GM23338 (cell line): ENCODE measurements at places on chromosomes 1 and 21. TPM values are rescaled to one million over a fixed set of nuclear protein-coding genes. Genes with fewer than 3 reads are reported as not detected.

- peak; percentile 47 for DNase-seq
These were observed 103.3 kb upstream of the SLC45A1 start for GRCh38 chr1:8214501-8215173.

GRCh38 chr1:26284597-26285347 is 4.9 kb downstream of the SH3BGRL3 start:
- peak; percentile 88 for DNase-seq

ARTN gene
- 10.4 and 35.7 TPM in 2 replicates for total RNA-seq

RBP7 gene
- 3.2 and 11.7 TPM in 2 replicates for total RNA-seq

ITLN2 gene
- total RNA-seq, result 7.0 and 12.8 TPM in 2 replicates

GJB3 gene
- total RNA-seq, result 0.31 and 0.50 TPM in 2 replicates

DNA sequence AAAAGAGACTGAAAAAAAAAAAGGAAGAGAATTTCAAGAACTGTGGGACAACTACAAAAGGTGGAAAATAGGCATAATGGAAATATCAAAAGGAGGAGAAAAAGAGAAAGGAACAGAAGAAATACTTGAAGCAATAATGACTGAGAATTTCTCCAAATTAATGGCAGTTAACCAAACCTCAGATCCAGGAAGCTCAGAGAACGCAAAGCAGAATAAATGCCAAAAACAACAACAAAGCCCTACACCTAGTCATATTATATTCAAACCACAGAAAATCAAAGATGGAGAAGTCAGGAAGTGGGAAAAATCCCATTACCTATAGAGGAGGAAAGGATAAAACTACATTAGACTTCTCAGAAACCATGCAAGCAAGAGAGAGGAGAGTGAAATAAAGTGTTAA is 20.7 kb upstream of the AHCYL1 start:
- no peak for DNase-seq
